Activated CD4-positive, alpha-beta T cell treated with anti-CD3 and anti-CD28 coated beads, Interleukin-2, amount 50 U/mL, for 1 hour (primary cell): ENCODE measurements at places on chromosomes 11 and 22.

GRCh38 chr11:101049123-101049522 lies 80.5 kb downstream of the PGR start:
- no peak for DNase-seq

GRCh38 chr22:34111210-34111824 lies 191.0 kb upstream of the LARGE1 start:
- DNase-seq: no peak

- DNase-seq: no peak
Observed at GRCh38 chr22:28507896-28508295, 171.7 kb downstream of the TTC28 start.

GRCh38 chr11:125724125-125724524 lies 22.0 kb upstream of the PATE1 start:
- DNase-seq: no peak

- DNase-seq: no peak
Observed at GRCh38 chr11:1771700-1772099, 8.0 kb upstream of the CTSD start.
